Effector memory CD8-positive, alpha-beta T cell (primary cell): ENCODE measurements at places on chromosomes 2 and 18.
A peak's percentile ranks its signal among the peaks of the same experiment; 100 is the strongest.

- DNase-seq = no peak
These were observed 1.5 kb downstream of the EFR3B start for GRCh38 chr2:25043241-25043867.

DNA sequence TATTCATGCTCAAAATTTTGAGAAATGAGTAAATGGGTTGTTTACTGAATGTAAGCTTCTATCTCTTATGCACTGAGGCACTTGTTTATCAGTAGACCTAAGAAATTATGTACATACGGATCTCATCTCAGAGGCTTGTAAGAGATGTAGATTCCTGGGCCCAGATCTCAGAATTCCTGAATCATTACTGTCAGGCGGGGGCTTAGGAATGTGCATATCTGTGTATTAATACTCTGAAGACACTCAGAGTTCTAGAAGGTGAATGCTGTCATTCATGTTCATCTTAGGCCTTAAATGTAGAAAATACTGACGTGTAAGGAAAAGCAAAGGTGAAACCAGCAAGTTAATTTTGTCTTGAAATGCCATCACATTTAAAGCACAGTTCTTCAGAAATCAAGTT lies 169.6 kb downstream of the FMNL2 start:
- no peak for DNase-seq

DNA sequence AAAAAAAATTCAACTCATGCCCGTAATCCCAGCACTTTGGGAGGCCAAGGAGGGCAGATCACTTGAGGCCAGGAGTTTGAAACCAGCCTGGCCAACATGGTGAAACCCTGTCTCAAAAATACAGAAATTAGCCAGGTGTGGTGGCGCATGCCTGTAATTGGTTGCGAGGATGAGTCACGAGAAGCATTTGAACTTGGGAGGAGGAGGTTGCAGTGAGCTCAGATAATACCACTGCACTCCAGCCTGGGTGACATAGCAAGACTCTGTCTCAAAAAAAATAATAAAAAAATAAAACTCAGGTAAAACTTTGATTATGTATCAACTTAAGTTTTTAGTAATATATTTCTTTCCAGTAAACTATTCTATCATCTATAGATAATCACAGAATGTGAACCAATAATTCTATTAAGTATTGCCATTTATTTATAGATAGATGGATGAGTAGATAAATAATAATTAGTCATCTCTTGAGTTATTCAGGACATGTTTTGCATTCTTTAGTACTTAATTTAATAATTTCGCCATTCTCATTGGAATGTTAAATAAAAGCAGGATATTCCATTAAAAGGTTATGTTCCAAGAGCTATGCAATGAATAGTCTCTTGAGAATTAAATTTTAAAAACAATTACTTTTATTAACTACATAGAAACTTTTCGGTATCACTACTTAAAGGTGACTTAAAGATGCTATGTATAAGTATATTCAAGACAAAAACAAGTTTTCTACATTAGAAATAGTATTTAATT lies 48.7 kb downstream of the WDPCP start:
- DNase-seq = no peak

DNA sequence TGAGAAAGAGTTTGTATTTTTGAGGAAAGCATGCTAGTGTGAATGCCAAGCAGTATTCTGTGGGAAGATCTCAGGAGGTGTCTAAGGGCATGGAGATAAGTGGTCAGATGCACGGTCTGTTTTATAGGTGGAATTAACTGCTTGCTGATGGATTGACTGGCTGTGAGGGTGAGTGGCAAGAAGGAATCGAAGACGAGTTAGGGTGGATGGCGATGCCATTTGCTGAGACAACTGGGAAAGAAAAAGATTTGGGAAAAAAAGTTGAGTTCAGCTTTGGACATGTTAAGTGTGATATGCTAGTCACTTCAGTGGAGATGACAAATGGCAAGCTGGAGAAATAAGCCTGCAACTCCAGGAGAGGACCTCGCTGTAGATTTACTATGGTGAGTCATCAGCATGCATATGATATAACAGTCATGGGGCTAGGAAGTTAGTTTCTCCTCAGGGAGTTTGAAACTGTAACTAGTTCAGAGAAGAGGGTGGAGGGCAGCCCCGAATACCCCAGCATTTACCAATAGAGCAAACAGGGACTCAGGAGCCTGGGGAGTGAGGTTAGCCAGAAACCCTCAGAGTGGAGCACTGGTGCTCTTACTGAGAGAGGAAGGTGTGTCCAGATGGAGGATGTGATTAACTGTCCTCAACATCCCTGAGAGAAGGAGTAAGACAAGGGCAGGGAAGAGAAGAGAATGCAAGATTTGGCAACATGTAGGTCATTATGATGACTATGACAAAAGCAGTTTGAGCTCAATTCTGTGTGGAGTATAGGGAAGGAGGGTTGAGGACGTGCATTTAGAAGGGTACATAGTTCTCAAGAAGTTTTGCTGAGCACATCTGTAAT lies 2.0 kb upstream of the HK2 start:
- no peak for DNase-seq

DNA sequence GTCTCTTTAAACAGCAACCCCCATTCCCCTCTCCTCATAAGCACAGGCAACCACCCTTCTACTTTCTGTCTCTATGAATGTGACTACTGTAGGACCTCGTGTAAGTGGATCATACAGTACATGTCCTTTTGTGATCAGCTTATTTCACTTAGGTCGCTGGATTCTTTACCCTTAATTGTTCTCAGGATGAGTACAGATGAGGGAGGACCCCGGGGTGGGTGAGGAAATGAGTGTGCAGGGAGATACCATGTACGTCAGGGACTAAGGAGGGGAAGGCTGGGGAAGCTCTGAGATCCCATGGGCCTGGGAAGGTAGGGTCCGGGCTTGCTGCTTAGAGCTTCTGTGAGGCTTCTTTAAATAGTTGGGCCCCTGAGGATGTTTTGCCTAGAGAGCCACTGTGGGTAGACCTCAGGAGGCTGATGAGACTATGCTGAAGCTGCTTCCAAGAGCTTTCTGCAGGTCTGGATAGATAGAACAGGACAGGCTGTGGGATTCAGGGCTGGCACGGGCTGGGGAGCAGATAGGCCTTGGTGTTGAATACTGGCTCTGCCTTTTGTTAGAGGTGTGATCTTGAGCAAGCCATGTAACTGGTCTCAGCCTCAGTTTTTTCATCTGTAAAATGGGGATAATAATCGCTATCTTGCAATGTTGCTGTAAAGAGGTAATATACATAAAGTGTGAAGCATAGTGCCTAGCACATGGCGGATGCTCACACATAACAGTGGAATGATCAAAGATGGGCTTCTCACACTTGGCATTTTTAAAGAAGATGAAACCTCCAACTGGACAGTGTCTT lies 155.3 kb downstream of the PRKCE start:
- DNase-seq = no peak

GRCh38 chr2:61233581-61233980 lies 71.6 kb downstream of the C2orf74 start:
- no peak for DNase-seq

- DNase-seq = no peak
These were observed 502.2 kb downstream of the NRXN1 start for GRCh38 chr2:50529600-50530218.

DNA sequence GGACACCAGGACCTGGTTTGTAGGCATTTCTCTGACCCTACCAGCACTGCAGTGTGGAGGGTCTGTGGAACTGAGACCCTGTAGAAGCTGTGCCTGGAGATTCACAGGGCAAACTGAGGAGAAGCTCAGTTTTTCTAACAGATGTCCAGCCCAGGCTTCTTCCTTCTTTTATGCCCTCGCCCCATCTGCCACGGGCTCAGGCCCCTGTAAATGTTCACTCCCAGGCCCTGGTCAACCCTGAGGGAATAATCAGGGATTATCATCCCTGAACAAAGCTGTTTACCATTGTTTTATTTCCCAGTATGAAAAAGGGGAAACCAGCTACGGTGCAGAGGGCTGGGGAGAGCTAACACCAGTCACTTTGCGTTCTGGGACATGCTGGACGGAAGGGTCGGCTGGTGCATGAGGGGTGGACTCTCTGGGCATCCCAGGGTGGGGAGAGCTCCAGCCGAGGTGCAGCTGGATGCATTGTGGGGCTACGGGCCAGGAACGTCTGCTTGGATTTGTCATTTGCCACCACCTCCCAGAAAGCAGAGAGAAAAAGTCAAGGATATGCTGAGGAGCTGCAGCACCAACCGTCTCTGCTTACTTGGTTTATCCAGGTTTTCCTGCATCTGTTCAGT lies 183.8 kb downstream of the TFCP2L1 start:
- DNase-seq = no peak

GRCh38 chr2:67437114-67437513 lies 40.0 kb downstream of the ETAA1 start:
- DNase-seq = no peak

- DNase-seq = peak; percentile 35
These were observed 4.5 kb downstream of the ZFP36L2 start for GRCh38 chr2:43221763-43222474.

DNA sequence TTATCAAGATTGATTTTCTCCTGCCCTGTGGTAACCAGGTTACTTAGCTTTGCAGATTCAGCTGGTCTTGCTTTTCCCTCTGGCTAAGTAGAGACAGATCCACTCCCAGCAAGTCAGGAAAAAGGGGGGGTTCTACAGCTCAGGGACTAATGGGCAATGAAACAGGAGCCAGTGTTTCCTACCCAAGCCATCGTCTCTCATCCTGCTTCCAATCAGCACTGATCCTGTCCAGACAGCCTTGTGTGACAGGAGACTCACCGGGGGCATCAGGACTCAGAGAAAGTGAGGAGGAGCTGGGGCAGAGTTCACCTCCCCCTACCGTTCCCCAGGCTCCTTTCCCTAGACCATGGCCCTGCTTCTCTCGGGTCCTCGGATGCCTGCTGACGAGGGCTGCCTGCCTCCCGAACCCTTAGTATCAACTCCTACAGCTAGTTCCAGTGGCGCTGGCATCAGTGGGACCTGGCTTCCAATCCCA lies 307.6 kb downstream of the ALK start:
- no peak for DNase-seq

- DNase-seq = no peak
These were observed 134.6 kb upstream of the GPC1 start for GRCh38 chr2:240300840-240301239.

DNA sequence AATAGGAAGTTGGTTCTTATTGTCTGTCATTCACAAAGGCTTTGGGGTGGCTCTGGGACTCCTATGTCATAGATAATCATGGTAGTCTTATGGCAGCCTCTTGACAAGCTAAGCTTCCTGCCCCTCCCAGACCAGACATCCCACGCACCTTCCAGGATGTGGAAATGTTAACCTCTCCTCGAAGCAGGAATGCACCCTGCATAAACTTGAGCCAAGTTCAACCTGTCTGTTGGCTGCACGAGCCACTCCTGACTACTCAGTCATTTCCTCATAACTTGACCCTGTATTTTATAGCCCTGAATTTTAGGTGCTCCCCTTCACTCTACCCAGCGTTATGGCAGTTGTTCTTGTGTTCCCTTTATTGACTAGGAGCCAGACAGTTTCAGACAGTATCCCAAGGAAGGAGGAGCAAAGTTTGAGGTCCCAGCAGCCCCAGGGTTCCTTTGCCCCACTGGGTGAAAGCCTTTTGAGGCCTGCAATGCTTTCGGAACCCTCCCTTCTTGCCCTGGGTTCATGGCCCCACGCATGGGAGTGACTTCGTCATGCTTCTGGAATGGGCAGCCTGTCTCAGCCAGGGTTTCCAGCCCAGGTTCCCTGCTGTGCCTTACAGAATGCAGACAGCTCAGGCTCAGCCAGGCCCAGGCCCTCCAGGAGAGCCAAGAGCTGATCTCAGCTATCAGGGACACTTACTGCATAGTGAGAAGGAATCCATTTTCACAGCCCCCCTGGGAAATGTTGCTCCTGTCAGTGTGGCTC lies 15.6 kb upstream of the INO80C start:
- no peak for DNase-seq

DNA sequence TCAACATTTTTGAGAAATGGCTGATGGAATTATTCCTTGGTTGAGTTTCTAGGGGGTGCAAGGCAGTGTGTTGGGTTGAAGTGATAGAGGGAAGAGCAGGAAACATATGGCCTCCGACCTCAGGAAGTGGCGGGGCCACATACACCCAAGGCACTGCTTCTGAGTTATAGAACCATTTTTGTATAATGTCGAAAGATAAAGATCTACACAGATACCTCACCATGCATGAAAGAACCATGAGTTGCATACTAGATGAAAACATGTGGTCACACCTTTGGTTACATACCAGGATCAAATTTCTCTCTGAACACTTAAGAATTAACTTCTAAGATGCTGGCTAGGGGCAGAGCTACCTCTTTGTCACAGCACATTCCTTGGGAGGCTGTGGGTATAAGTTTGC lies 23.2 kb downstream of the LAMA3 start:
- no peak for DNase-seq

DNA sequence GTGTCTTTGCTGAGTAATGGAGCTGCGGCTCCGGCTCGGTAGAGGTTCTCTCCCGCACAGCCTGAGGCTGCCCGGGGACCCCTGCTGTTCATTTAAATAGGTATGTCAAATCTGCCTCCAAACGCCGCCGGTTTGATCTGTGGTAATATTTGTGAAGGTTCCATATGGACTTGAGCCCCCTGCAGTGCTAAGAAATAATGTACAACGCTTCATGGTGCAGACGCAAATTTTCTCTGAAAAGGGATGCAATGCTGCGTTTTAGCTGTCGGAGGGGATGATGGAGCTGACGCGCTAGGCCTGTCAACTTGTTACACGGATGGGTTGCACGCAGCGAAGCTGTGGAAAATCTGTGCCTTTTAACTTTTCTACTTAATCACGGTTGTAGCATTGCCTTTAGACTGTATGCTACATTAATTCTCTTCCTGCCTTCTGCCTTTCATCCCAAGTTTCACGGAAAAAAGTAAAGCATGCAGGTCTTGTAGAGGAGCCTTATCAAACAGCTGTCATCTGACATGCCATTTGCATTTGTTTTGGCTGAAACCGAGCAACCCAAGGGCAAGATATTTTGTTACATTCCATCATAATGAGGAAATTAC lies 43.2 kb downstream of the MRPS9 start:
- DNase-seq = no peak

DNA sequence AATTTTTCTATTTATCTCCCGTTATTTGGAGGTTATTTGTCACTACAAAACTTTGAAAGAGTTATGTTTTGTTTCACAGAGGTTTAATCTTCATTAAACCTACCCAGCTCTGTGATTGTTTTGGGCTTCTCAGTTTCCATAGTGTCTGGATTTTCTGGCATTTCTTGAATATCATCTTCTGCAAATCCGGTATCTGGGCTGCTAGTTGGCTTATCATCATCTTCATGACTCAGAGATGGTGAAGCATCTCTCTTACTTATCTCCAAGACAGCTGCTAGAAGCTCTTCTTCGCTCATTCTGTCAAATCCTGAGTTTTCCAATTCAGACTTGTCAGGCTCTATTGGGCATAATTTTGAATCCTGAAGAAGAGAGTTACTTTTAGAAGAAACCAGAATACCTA lies 55.6 kb downstream of the VIL1 start:
- DNase-seq = no peak
